AG10803 (cell line): ENCODE measurements at places on chromosomes 1 and 21.
A peak's percentile ranks its signal among the peaks of the same experiment; 100 is the strongest.

- no peak for DNase-seq
Observed at GRCh38 chr1:40422630-40423263, 27.5 kb upstream of the ZFP69B start.

DNA sequence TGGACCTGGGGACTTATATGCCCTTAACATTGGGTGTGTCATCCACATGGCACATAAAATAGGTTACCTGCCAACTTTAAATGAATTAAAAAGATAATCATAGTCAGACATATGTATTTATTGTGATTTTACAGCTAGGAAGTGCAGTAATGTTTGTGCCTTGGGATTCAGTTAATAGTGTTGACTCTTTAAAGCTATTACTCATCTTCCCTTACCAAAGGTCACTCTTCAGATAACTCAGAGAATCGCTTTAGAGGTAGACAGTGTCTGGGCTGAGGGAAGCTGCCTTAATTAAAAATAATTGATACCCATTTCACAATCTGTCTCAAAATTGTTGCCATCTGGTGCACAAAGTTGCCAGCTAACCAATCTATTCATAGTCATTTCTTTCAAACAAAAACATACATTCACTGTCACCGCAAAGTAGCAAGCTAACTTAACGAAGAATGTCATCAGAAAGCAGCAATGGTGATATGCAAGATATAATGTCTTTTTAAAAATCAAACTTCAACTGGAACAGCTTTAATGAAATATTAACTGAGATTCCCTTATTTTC lies 3.0 kb upstream of the KRTAP15-1 start:
- DNase-seq = no peak

GRCh38 chr1:147243228-147243685 lies 773 bp downstream of the CHD1L start:
- no peak for DNase-seq

- no peak for DNase-seq
Observed at GRCh38 chr1:180062452-180062971, 92.2 kb upstream of the QSOX1 start.

DNA sequence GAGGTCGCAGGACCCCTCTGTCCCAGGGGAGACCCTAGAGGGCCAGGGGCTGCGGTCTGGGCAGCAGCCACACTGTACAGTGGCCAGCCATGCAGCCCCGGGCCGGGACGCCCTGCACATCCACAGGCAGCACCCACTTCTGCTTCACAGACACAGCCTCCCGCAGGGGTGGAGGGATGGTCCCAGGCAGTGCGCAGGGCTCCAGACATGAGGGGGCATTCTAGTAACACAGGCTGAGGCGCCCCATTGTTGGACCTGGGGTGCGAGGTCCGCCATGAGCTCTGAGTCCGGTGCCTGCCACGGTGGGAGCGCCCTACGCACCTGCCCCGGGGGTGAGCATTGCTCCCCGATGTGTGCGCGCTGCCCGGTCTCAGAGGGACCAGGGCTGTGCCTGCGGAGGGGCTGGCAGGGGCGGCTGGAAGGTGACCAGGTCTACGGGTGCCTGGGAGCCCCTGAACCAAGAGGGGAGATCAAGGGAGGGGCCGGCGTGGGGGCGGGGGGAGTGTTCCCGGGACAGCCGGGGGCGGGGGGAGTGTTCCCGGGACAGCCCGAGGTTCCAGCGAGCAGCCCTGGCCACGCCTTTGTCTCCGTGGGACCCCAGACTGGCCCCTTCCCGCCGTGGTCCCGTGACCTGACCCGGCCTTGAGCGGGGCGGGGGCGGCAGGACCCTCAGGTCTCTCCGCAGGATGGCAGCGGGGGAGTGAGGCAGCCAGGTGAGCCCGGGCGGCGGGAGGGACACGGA lies 4.5 kb downstream of the MMEL1 start:
- no peak for DNase-seq

DNA sequence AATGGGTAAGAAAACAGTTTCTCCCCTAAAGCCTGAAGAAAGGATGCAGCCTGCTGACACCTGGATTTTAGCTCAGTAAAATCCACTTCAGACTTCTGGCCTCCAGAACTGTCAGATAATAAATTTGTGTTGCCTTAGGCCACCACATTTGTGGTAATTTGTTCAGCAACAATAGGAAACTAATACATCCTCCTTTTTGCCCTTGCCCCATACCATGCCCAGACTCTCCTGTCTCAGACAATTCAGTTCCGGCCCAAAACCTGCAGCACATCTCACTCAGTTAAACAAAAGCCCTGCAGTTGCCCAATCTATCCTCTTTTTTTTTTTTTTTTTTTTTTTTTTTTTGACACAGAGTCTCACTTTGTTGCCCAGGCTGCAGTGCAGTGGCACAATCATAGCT lies 25.8 kb downstream of the SMIM12 start:
- DNase-seq = no peak

DNA sequence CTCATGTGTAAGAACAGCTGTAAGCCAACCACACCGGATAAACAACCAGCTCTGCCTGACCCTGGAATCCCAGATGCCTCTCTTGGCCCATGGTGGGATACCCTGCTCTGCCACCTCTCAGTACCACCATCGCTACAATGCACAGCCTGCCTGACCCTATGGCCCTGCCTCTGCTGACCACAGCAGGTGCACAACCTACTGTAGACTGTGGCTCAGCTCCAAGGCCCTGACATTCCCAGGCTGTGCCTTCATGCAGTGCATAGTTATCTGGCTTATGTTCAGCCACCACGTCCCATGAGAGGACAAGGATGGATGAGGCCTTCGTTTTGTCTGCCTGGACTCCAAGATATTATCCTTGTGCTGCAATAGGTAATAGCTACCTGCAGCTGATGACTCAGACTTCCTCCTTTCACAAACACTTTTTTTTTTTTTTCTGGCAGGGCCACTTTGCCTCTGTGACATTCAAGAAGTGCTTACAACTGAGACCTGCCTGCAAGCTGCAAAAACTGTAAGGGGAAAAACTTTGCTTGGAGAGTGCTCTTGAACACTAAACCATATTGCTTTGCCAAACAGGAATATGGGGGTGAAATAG lies 177.7 kb downstream of the URB2 start:
- DNase-seq = no peak

- DNase-seq = peak; percentile 70
Observed at GRCh38 chr1:234605983-234606783, 3.8 kb downstream of the IRF2BP2 start.

DNA sequence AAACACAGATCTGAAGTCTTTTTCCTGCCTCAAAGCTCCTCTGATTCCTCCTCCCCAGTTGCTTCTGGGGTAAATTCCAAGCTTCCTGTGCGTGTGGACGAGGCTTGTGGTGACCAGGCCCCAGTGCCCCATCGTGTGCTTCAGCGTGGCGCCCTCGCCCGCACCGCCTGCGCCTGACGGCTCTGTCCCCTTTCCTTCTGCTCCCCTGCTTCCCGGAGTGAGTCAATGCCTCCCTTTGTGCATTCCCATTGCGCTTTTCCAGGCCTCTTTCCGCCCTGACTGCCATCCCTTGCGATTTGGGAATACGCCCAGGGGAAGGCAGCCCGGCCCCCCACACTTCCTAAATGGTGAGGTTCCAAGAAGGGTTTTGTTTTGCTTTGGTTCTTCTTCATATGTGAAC lies 36.3 kb downstream of the FAAP20 start:
- DNase-seq = no peak

GRCh38 chr1:63317817-63318152 lies 4.6 kb upstream of the FOXD3 start:
- DNase-seq = no peak

DNA sequence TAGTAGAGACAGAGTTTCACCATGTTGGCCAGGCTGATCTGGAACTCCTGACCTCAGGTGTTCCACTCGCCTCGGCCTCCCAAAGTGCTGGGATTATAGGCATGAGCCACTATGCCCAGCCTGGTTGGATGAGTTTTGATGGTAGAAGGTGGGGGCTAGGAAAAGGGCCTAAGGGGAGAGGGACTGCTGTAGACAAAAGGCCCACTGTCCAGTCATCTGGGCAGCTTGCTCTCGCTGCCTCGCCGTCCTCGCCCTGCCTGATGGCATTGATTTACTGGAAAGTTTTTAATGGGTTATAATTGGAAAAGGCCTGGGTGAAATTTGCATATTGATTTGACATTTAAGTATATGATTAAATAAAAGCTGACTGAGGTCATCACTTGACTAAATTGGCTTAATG lies 175.1 kb upstream of the CSF3R start:
- no peak for DNase-seq

GRCh38 chr1:224726441-224727182 lies 110.5 kb downstream of the CNIH3 start:
- peak; percentile 97 for DNase-seq

- no peak for DNase-seq
Observed at GRCh38 chr1:8003438-8004112, 22.5 kb downstream of the ERRFI1 start.

- DNase-seq = no peak
Observed at GRCh38 chr1:191279266-191279800, 801.7 kb upstream of the BRINP3 start.
